Fibroblast of gingiva (primary cell): ENCODE measurements at places on chromosomes 12 and 14.

DNA sequence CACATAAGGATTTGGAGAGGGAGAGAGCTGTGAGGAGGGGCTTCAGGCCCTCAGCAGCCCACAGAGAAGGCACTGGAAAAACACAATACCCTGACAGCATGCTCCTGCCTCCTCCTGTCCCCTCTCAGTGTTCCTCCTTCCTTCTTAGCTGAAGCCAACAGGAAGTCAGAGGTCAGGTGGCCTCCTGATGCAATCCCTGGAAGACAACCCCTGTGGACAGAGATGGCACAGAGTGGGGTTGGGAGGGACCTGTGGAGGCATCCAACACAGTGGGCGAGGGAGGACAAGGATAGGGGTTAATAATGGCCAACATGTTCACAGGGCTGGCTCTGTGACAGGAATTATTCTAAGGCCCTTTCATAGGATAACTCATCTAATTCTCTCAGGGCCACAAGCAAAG is 15.4 kb upstream of the IFI27L2 start:
- no peak for DNase-seq

- no peak for DNase-seq
Measured at GRCh38 chr14:89781046-89781445, 173.5 kb downstream of the EFCAB11 start.

DNA sequence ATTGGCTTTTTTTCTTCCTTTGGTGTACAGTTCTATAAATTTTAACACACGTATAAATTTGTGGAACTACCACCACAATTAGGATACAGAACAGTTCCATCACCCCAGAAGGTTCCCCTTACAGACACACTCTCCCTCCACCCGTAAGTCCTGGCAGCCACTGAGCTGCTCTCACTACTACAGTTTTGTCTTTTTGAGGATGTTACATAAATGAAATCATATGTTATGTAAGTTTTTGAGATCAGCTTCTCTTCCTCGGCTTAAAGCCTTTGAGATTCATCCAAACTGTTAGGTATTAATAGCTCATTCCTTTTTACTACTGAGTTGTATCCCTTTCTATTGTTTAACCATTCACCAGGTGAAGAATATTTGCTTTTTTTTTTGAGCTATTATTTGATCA is 74.3 kb upstream of the SLC24A4 start:
- no peak for DNase-seq

DNA sequence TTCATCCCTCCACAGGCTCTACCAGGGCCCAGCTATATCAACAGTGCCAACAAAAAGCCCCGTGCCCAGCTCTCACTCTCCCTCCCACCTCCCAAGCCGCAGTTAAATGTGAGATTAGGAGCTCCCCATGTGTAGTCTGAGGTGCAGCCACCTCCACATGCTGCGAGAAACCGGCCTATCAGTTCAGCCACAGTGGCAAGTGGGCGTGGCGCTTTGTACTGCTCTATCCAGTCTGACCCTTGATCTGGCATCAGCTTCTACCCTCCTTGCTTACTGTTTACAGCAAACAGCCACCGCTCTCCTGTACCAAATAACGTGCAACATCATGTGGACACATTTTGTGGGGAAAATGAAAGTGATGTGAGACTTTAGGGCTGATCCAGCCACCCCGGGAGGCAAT is 1.7 kb downstream of the PLEK2 start:
- no peak for DNase-seq

GRCh38 chr12:60162988-60163720 is 567.3 kb downstream of the SLC16A7 start:
- DNase-seq, result no peak

DNA sequence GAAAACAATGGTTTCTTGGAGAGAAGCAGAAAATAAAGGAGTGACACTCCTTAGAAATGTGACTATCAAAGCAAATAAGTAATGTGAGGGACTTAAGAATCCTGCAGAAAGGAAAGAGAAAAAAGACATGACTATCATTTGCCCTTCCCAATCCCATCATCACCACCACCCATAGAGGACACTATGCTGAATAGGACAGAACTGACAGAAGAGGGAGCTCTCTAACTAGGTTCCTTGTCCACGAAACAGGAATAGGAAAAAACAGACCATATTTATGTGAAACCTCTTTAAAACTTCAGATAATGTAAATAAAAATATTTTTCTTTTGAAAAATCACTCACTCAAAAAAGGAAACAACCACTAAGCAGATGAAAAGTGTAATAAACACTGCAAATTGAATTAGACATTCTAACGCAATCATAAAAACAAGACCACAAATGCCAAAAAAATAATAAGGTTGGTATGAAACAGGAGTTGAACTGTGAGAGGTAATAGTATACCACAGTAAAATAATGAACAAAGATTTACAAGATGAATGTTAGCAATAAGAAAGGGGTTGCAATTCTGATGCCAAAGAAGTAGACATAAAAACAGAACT is 24.1 kb downstream of the KLRD1 start:
- DNase-seq, result peak; percentile 53

- peak; percentile 33 for DNase-seq
Measured at GRCh38 chr12:82383930-82384552, 25.7 kb downstream of the METTL25 start.

- peak; percentile 23 for DNase-seq
Measured at GRCh38 chr14:104563742-104564615, 15.6 kb upstream of the C14orf180 start.

DNA sequence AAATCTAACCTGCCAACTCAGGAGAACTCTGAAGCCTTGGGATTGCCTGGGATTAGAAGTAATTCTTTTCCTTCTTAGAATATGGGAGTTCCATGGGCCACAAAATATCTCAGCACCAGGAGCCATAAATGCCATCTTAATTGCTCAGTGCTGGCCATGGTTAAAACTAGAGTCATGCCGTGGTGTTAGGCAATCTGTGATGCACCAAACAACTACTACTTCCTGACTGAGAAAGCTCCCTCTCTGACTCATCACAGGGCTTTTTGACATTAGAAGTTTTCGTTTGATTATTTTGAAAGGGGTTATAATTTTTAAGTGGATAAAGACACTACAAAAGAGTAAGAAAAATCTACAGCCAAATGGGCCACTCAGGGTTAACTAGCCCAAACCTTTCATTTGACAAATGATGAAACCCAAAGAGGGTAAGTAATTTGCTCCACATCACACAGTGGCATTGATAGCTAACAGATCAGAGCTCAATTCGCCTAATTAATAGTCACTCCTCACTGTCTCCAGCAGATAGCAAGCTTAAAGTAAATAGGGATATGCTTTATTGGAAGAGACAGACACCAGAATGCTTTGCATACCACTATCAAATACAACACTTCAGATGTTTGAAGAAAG is 377.3 kb downstream of the EMP1 start:
- DNase-seq, result peak; percentile 49

DNA sequence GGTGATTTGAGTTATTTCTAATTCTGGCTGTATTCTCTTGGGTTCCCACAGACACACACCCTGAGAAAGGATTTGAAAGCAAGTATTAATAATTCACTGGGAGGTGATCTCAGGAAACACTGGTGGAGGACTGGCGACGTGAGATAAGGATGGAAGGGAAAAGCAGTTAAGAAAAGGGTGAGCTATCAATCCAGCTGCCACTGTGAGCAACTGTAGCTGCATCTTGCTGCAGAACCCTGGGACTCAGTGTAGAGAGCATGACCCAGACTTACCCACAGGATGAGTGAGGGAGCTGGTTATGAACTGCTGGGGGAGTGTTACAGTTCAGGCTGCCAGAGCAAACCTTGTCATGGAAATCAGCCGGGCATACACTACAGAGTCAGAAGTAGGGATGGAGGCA is 71.9 kb downstream of the RESF1 start:
- DNase-seq, result no peak

DNA sequence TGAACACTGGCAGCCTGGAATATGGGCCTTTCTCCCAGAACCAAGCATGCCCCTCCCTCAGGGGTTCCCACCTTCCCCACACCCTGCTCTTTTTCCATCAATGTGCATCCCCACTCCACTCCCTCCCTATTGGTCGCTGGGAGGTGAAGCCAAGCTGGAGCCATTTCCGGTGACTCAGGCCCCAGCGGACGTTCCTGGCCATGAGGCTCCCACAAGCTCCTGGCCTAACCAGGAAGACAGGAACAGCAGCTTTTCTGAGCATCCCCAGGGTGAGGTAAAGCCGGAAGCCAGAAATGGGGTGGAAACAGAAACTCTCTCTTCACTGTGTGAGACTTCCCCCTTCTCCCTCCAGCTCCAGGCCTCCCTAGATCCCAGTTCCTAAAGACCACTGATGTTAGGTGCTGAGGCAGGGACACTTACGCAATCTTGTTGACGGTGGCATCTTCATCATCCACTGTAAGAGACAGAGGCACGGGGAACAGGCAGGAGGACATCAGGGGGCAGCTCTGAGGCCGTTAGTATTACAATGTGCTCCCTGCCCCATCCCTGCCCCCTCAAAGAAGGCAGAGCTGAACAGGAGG is 5.1 kb downstream of the LMBR1L start:
- no peak for DNase-seq

DNA sequence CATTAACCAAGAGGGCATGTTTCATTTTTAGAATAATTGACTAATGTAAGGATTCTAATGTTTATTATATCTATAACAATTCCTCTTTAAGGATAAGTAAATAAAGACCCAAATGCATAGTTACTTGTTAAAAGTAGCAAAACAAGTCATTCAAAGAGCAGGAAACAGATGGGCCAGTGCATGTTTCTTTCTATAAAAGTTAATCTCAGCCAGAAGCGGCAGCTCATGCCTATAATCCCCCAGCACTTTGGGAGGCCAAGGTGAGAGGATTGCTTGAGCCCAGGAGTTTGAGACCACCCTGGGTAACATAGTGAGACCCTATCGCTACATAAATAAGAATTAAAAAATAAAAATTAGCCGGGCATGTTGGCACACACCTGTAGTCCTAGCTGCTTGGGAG is 391.0 kb upstream of the RGS6 start:
- no peak for DNase-seq

- DNase-seq, result no peak
Measured at GRCh38 chr12:122106843-122107242, 28.3 kb downstream of the MLXIP start.

DNA sequence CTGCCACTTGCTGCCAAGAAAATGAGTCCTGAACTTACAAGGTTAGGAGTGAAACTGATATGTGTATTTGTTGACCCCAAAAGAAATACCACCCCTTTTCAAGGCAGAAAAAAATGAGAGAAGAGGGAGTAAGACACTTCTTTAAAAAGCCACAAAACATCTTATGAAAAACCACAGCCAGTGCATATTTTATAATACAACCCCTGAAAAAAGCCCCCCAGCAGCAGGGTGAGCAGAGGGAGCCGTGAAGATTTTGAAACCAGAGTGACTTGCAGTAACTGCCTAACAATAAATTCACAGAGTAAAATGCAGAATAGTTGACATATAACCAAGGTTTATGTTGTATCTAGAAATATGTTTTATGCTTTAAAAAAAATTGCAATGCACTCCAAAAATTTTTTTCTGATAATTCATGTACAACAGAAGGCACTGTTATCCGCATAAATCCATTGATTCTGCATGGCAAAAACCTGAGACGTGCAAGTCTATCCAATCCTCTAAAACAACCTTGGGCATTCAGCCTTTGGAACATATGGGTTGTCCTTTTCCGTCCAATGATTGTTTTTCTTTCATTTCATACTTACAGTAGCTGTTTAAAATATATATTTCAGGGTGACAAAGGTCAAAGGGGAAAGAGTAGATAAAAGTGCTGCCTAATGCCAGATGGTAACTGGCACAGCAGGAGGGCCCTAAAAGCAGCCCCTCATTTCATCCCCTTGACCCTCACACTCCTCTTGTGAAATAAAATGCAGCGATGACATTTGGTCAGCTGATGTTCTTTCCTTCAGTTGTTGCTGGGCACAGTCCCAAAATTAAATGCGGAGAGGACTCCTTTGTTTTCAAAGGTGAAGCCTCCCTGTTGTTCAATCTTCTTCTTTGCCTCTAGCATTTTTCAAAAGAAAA is 65.3 kb downstream of the IPO8 start:
- DNase-seq, result no peak

GRCh38 chr14:95725685-95726336 is 11.9 kb upstream of the TCL1A start:
- DNase-seq, result no peak

GRCh38 chr12:12720672-12721161 is 3.5 kb downstream of the CDKN1B start:
- DNase-seq, result peak; percentile 50

DNA sequence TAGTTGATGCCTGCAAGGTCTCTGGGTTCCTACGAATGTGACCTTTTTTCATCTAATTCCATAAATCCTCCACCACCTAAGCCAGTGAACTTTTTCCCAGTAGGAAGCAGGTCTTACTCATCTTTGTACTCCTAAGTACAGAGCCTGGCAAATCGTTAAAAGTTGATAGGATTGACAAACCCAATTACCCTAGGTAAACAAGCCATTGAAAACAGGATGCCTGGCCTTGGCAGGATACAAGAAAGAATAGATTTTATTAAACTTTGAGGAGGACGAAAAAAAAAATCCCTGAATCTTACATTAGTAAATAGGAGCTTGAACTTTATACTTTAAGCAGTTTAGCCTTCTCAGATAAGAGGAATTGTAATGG is 5.6 kb downstream of the TBPL2 start:
- DNase-seq, result no peak

DNA sequence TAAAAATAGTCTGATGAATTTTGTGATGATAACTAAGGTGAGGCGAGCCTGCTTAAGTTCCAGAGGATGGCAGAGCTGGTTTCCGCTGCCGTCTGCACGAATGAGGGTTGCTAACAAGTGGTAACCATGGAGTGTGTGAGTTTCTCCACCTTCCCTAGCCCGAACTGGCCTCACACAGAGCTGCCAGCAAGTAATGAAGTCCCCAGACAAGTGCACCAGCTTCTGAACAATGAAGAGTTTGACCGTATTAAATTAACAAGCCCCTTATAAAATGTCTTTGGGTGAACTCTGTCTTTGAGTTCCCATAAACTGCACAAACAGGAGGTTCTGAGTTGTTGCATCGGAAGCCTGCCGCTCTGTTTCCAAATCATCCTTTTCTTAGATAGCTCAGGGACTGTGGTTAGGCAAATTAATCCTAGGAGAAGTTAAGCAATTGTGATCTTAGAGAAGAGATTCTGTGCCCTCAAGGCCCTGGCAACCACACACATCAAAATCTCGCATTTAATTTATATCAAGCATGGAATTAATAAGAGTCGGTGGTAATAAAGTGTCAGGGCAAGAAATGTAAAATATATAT is 274.1 kb upstream of the DAAM1 start:
- DNase-seq, result no peak

DNA sequence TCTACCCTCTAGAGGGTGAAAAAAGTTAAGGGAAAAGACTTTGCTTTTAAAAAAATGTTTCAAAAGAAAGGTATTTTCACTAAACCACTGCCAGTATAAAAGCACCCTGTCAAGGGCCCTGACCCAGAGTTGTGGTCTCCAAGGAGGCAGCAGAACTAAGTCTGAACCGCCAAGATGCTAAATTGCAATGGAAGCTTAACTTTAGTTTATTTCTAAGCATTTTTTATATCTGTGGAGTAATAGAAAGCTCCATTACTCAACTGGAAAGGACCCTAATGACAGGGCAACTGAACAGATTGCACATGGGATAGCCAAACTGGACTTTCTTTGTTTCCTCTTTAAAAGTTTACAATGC is 379.8 kb downstream of the NAV3 start:
- no peak for DNase-seq

GRCh38 chr12:24852420-24852819 is 96.5 kb downstream of the BCAT1 start:
- DNase-seq, result no peak
